ENCODE measurements at places on chromosomes 4 and X.

DNA sequence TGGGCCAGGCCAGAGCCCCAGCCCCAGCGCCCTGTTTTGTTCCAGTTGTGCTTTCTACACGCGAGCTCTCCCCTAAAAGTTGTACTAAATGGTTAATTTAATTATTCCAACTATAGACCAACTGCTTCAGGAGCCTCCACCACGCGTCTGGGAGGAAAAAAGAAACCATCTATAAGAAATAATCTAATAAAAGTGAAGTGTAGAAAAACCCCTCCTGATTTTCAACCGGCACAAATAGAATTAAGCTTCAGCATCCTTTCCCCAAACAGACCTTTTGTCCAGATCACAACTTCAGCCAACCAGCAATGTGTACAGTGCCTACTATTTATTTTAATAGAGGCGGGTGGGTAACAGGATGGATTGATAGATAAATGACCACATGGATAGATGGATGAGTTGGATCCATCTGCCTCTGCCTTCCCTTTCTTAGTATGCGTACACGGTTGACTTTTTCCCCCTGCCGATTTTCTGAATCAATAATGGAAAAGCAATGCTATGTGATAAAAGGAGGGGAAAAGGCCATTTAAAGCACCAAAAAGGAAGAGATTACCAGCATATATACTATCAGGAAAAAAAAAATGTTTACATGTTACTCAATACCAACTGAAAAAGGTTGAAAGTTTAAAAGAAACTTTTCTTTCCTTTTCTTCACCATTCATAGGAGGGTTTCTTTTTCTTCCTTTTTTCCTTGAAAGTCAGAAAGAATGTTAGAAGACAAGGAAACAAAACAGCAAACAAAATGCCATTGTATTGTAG, 3.7 kb upstream of the PHOX2B start:
- DNase-seq = no peak

- no peak for DNase-seq
Measured at GRCh38 chrX:154436983-154437752, at the start of gene GDI1. TSS of gene GDI1 (plus strand) at chrX:154437154. CDS start at chrX:154437255, 101 bp downstream.

GRCh38 chrX:34238896-34239295, 106.8 kb upstream of the FAM47A start:
- no peak for DNase-seq

DNA sequence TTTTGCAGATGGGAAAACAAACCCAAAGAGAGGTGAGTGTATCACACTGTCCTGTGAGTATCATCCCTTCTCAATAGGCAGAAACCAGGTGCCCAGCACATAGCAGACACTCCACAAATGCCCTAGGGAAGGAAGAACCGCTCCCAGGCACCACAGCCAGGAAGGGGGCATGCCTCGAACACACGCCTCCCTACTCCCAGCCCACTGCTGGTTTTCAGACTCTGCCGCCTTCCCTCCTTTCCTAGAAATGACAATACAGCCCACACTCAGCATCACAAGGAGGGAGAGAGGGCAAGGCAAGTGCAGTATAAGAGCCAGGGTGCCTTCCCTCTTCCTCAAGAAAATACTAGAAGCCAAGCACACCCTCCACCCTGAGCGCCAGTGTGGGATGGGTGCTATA, 16.2 kb downstream of the JAKMIP1 start:
- DNase-seq = no peak

GRCh38 chr4:6983544-6984142, 59.5 kb upstream of the TADA2B start:
- DNase-seq = no peak

GRCh38 chr4:8644461-8644891, 51.9 kb downstream of the CPZ start:
- DNase-seq = no peak

GRCh38 chr4:8591114-8591513, 1.5 kb upstream of the CPZ start:
- no peak for DNase-seq

GRCh38 chrX:134683351-134684005, 25.2 kb upstream of the PLAC1 start:
- no peak for DNase-seq

- DNase-seq = no peak
Measured at GRCh38 chr4:186920483-186920882, 196.8 kb upstream of the FAT1 start.

- peak; percentile 1 for DNase-seq
Measured at GRCh38 chrX:72208126-72208800, 26.7 kb downstream of the PIN4 start.

DNA sequence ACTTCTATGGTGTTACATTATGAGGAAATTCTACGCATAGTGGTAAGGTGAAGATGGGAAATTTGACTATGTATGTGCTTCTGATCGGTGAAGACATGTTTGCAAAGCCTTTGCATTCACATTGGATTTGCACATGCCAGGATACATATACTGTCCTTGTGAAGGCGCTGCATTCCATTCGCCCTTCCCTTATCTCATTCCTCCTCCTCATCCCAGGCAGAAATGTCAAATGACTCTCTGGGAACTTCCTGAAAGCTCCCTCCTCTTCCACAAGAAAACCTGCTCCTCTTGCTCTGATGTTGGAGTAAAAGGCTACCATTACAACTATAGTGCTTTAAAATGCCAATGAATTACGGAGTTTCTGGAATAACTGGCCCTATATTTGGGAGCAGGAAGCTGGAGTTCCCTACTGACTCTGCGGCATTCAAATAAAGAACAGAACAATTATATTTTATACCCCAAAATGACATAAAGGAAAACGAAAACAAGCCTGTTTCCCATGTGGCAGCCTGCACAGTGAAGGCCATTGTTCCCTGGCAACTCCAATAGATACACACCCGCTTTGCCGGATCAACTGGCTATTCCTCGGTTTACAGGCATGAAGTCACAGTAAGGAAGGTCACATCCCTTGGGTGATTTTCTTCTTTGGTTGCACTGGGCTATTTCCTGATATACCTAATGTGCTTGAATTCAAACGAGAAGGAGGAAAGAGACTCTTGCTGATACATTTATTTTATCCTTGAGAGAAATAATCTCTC, 84.5 kb downstream of the AREG start:
- no peak for DNase-seq

DNA sequence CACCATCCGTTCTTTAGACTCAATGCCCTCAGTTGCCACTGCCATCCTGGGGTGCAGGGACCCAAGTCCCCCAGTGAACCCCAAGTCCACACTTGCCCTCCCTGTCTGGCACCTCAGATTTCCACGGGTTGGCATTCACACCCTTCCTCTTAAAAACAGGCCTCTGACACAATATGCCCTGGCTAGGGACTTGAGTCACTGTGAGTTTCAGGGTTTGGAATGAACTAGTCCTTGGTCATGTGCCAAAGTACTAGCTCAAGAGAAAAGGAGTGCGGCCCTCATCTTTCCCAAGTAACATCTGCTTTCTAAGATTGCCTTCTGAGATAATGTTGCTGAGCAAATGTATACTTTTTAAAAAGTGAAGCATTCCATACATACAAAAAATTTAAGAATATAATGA, 134.0 kb downstream of the MID1 start:
- peak; percentile 35 for DNase-seq

DNA sequence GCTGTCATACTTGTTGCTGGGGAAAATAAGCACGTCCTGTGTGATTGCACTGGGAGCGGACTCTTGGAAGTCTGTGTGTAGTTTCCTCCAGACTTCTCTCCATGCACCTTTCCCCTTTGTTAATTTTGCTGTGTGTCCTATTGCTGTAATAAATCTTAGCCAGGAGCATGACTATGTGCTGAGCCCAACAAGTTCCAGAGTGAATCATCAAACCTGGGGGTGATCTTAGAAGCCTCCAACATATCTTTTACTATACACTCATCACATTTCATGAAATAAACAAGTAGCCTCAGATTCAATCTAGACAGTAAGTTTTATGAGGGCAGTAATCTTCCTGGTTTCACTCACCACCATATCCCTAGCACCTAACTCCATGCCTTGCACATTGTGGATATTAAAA, 43.3 kb upstream of the FGF13 start:
- DNase-seq = no peak

Measured in epithelial cell of proximal tubule (primary cell).